PC-3 (cell line): ENCODE measurements at places on chromosomes 1 and 21. TPM values are rescaled to one million over a fixed set of nuclear protein-coding genes. Genes with fewer than 3 reads are reported as not detected.

The ILDR2 gene
- total RNA-seq, result under 0.01 TPM in 1 of 2 replicates, not detected in the other

The GPR3 gene
- 4.7 TPM in 2 replicates for total RNA-seq

The AHCYL1 gene
- total RNA-seq, result 35.8 and 40.9 TPM in 2 replicates

The HTR6 gene
- not detected in 2 replicates for total RNA-seq

The SAMD13 gene
- total RNA-seq, result 1.1 and 2.2 TPM in 2 replicates

The PDIK1L gene
- total RNA-seq, result 4.1 and 5.2 TPM in 2 replicates

The PLCH2 gene
- total RNA-seq, result 5.9 and 7.2 TPM in 2 replicates

The ITLN1 gene
- not detected in 2 replicates for total RNA-seq

The C1orf174 gene
- 64.2 and 70.9 TPM in 2 replicates for total RNA-seq

The RXRG gene
- total RNA-seq, result not detected in 2 replicates

The SLC5A9 gene
- total RNA-seq, result not detected in 2 replicates

The PHGDH gene
- 134 and 155 TPM in 2 replicates for total RNA-seq
